ENCODE measurements at places on chromosomes 6 and 20.

DNA sequence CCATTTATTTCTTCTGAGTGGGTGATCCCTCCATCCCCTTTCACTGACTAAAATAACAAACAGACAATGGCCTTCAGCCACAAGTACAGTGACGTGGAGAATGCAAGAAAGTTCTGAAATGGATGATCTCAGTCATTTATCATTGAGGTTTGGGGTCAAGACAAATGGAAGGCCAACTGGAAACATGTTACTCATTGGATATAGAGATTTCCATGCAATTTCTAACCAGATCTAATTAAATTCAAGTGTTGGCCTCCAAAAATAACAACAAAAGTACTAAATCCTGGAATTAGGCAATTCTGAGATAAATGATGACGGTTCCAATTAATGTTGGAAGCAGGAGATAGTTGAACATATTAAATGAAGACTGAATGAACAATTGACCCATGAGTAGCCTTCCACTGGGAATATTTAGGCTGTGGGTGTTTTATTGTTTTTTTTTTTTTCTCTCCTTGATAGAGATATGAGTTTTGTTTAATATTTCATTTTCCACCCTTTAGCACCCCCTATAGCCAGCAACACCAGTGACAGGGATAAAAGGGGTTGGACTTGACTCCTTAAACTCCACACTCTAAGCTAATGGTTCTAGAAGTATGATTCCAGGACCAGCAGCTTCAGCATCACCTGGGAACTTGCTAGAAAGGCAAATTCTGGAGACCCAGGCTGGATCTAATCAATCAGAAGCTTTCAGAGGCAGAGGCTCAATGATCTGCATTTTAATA lies 112.8 kb downstream of the BCAS1 start:
- peak; percentile 34 for DNase-seq

GRCh38 chr6:42100029-42100901 lies 42.2 kb downstream of the C6orf132 start:
- peak; percentile 66 for DNase-seq

DNA sequence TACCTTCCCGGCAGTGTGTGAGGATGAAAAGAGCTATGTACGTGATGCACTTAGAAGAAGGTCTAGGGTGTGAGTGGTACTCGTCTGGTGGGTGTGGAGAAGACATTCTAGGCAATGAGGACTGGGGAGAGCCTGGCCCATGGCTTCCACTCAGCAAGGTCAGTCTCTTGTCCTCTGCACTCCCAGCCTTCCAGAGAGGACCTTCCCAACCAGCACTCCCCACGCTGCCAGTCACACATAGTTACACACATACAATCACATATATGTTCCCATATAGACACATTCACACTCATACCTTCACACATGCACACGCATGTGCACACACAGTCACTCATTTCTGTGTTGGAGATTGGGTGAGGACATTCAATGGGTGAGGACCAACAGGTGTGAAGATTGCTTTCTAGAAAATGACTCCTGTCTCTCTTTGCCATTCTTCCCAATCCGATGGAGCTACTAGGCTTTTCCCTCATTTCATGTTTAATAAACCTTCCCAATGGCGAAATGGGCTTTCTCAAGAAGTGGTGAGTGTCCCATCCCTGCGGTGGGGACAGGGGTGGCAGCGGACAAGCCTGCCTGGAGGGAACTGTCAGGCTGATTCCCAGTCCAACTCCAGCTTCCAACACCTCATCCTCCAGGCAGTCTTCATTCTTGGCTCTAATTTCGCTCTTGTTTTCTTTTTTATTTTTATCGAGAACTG lies 30.4 kb downstream of the SRSF3 start:
- no peak for DNase-seq

DNA sequence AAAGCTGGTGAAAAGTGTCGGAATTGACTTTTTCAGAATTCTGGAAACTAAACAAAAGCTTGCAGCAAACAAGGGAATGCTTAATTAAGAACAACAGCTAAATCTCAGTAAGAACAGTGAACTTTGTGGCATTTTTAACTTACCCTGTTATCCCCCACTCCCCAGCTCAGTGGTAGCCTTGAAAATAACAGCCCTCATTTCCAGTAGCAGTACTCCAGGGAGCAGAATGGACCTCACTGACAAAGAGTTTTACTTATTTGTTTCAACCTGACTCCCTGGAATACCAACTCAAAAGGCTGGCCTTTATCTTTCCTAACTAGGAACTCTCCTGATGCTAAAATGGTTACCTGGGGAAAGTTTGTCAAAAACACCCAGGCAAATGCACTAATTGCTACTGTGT lies 108.9 kb downstream of the IMPG1 start:
- DNase-seq, result no peak

DNA sequence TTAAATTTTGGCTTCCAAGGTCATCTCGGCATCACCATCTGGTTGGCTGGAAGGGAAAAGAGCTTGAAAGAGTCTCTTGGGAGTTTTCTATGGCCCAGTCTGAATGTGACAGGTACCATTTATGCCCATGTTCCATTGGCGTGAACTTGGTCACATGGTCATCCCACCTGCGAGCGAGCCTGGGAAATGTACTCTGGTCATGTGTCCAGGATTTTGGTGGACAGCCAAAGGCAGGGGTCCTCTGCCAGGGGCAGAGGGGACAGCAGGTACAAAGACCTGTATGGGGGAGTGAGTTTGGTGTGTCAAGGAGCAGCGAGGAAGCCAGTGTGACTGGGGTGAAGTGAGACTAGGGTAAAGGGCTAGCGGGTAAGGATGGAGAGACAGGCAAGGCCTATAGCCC lies 112.6 kb downstream of the CDC5L start:
- DNase-seq, result no peak

GRCh38 chr6:70336996-70337742 lies 34.3 kb upstream of the COL9A1 start:
- DNase-seq, result no peak

DNA sequence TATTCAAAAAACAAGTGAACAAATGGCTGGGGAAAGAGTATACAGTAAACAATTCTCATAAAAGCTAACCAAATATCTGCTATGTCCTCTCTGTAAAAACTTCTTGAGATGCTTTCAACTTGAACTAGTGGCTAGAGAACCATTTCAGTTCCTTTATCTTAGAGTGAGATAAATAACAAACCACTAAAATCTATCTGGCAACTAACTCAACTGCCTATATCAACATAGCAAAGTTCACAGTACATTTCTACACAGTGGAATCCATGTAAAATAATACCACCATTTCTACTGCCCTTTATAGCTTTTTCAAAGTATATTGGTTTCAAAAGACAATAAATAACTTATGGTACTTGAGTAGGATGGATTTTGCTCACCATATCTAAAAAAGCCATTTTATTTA lies 95.1 kb downstream of the MMS22L start:
- DNase-seq, result no peak

- no peak for DNase-seq
Observed at GRCh38 chr20:24892931-24893330, 56.1 kb upstream of the CST7 start.

DNA sequence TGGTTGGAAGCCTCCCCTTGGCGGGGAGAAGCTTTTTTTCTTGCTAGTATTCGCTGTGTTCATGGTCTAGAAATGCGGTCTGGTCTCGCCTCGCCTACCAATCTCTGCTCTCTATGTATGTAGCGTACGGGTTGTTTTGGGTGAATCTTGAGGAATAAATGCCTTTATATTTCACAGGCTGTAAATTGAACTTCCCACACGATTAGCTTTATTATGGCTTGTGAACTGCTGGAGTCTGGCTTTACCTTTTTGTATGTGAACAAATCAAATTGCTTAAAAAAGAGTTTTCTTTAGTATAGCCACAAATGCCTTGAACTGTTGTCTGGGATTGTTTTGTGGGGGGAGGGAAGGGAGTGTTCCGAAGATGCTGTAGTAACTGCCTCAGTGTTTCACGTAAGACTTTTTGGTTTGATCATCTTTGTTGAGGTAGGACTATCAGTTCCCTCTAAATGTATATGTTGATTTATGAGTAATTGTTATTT lies 2.2 kb downstream of the INSM1 start:
- no peak for DNase-seq

DNA sequence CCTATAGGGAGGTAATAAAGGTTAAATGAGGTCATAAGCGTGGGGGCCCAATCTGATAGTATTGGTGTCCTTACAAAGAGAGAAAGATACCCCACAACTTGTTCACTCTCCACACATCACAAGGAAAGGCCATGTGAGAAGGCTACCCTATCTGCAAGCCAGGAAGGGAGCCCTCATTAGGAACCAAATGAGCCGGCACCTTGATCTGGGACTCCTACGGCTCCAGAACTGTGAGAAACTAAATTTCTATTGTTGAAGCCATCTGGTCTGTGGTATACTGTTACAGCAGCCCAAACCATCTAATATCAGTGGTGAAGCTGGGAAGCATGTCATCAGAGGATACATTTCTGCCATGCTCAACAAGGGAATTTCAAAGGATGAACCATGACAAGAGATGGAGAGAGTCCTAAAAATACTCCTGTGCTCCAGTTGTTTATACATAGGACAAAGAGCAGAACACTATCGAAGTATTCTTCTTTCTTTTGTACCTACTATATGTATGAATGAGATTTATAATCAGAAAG lies 10.4 kb downstream of the COX7A2 start:
- no peak for DNase-seq

- peak; percentile 89 for DNase-seq
Observed at GRCh38 chr6:30647242-30648116, 546 bp downstream of the C6orf136 start.

DNA sequence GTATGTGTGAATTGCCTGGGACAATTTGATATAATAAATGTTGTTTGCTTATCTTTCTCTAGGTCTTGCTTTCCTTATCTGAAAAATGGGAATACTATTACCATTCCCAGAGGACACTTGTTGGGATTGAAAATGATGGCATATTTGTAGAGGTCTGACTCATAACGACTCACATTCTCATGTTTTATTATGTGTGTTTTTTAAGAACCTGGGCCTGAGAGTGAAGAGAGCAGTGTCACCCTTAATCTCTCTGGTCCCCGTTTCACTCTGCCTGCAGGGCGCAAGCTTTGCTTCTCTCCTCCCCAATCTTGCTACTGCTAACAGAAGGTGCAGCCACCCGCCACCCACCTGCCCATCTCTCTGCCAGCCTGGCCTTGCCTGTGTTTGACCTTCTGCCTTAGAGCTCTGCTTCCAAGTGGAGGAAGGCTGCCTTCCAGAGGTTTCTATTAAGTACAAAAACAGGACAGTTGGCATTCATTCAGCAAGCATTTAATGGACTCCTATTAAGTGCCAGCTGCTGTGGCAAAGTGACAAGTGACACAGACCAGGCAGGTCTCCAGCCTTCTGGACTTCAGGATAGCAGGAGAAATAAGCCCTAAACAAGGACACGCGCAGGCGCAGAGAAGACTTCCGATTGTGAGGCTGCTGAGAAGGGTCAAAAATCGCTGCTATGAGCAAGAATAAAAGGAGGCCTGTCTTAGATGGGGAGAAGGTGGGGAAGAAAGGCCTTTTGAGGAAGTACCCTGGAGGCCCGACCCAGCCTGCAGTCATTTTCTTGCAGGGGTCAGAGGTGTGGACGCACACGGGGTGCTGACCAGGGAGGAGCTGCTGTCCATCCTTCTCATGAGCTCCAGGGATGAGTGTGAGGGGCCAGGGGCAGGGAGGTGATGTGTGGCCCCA lies 112.5 kb downstream of the JPH2 start:
- peak; percentile 56 for DNase-seq

- no peak for DNase-seq
Observed at GRCh38 chr6:38518511-38519304, 121.0 kb downstream of the BTBD9 start.

GRCh38 chr20:3739054-3739925 lies 6.8 kb downstream of the HSPA12B start:
- DNase-seq, result no peak

DNA sequence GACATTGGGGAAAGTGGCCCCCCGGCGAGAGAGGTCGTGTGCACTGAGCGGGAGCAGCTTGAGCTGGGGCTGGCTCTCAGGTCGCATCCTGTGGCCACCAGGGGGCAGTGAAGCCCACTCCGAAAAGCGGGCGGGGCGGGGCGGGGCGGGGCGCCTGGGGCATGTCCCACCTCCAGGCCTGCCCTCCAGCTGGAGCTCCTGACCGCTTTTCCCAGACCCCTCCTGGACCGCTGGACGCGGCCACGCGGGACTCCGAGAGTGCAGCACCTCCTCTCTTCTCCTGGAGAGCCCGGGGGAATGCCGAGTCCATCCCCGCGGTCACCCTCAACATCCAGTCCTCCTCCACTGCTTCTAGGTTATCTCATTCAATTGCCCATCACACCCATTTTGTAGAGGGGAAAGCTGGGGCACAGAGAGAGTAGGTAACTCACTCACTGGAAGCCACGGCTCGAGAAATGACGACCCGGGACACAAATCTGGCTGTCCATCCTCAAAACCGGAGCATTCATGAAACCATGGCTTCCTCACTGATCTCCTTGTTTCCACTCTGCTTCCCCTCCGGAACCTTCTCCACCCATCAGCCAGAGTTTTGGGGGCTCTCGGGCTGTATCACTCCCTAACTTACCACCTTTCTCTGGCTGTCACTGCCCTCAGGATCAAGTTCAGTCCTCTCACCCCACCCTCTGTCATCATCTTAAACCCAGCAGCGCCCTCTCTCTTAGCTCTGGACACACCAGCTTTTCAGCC lies 24.1 kb downstream of the COX4I2 start:
- DNase-seq, result peak; percentile 96

GRCh38 chr20:57619051-57619831 lies 985 bp downstream of the ZBP1 start:
- DNase-seq, result no peak

GRCh38 chr6:109299265-109299607 lies 83.0 kb downstream of the CD164 start:
- no peak for DNase-seq

DNA sequence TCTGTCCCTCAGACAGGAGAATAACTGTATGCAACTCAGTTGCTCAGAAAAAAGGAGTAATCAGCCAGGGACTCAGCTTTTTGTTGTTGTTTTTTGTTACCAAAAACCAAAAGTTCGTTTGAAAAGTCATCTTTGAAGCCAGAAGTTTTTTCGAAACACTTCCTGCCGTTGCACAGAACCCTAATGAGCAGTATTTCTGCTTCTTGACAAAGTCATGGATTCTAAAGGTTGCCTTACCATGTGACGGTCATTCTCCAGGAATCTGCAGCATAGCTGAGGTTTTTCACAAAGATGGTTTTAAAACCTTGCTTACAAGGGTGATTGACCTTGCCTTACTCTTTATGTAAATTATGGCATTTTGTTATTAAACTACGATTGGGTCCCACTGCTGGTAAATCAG lies 1.9 kb downstream of the RAB32 start:
- DNase-seq, result peak; percentile 36

GRCh38 chr6:37241775-37242428 lies 15.7 kb upstream of the TBC1D22B start:
- DNase-seq, result no peak

DNA sequence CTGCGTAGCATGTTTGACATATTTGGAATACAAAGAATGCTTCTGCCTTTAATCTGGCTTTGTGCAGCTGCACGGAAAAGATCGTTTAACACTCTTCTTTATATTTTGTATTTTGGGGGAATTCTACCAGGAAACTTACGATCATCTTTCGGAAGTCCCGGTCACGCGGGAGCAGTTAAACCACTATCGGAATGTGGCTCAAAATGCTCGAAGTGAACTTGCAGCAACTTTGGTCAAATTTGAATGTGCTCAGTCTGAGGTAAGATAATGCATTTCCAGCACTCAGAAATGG lies 42.3 kb downstream of the CCDC170 start:
- no peak for DNase-seq

- DNase-seq, result peak; percentile 52
Observed at GRCh38 chr6:45538641-45539547, 161.2 kb upstream of the SUPT3H start.

All from GM03348 (cell line).